ENCODE measurements at places on chromosomes 12 and 14.

- no peak for DNase-seq
Measured at GRCh38 chr14:72855913-72856312, 38.0 kb downstream of the DPF3 start.

DNA sequence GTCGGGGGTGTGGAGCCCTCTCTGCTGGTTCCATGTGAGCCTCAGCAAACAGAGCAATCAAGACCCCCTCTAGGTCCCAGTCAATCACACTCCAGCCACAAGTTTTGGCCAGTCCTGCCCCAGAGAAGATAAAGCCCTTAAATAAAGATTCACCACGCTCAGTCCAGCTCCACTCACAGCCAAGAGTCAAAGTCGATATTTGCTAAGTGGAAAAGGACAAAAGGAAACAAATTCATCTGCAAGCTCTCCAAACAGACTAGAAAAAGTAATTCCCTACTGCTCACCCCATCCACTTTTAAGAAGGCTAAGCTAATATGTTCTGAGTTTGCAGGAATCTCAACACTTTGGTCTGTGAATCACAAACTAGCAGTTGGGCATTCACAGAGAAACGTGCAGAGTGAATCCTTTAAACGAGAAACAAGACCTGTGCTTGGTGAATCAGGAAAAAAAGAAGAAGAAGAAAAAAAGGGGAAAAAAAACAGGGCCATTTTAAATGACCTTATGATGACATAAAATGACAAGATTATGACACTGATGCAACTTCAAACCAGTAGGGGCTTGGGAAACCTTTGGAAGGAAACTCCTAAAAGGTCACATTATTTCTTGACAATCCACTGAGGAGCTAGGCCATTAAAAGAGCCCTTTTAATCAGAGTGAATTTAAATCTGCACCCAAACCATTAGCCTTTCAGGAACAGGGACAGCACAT is 41.8 kb upstream of the FOXN3 start:
- DNase-seq: no peak

GRCh38 chr12:12943586-12944260 is 8.2 kb downstream of the GPRC5D start:
- no peak for DNase-seq

GRCh38 chr12:48925304-48926011 is at the start of gene FKBP11:
Gene FKBP11 (minus strand): TSS chr12:48925492. CDS start chr12:48925428, 64 bp downstream.
- DNase-seq: peak; percentile 35

DNA sequence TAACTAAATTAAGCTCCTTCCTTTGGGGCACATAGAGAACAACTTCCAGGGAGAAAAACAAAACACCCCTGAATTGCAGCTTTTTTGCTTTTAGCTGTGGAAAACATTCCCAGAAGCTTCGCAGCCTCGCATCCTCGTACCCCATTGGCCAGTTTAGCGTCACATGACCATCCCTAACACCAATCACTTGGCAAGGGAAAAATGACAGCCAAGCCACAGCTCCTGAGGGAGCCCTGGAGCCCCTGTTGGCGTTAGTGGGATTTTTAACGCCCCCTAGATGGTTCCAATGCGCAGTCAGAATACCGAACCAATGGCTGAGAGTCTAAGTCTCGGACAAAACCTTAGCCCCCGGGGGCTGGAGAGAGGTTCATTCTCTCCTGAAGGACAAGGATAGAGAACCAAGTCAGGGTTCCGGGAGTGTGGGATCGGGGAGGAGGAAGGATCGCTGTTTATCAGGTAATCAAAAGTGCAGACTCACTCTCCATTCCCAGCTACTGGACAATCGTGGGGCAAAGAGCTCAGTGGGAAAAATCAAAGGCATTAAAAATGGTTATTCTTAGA is 135.6 kb upstream of the HIF1A start:
- no peak for DNase-seq

DNA sequence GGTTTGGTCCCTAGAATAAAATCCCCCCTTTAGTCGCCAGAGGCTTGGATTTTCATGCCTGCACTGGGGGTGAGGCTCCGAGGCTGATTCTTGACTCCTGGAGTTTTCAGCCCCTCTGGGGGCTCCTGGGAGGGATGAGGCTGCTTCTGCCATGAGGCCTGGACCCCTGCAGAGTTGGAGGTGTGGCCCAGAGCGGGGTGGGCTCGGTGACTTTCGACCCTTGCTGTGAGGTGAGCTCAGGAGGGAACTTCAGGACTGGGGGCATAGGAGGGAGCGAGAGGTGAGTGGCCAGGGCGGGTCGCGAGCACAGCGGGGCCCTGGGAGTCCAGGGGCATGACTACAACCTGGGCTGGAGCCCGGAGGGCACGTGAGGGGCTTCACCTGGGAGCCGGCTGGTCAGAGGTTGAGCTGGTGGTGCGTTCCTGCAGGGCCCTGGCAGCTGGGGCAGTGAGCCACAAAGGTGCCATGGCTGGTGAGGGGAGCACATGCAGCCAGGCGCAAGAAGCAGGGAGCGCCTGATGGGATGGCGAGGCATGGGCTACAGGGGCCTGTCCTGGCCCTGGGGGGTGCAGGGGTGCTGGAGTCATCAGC is 168.2 kb downstream of the KIF26A start:
- DNase-seq: no peak

- DNase-seq: no peak
Measured at GRCh38 chr12:109445191-109445609, 31.9 kb downstream of the KCTD10 start.

DNA sequence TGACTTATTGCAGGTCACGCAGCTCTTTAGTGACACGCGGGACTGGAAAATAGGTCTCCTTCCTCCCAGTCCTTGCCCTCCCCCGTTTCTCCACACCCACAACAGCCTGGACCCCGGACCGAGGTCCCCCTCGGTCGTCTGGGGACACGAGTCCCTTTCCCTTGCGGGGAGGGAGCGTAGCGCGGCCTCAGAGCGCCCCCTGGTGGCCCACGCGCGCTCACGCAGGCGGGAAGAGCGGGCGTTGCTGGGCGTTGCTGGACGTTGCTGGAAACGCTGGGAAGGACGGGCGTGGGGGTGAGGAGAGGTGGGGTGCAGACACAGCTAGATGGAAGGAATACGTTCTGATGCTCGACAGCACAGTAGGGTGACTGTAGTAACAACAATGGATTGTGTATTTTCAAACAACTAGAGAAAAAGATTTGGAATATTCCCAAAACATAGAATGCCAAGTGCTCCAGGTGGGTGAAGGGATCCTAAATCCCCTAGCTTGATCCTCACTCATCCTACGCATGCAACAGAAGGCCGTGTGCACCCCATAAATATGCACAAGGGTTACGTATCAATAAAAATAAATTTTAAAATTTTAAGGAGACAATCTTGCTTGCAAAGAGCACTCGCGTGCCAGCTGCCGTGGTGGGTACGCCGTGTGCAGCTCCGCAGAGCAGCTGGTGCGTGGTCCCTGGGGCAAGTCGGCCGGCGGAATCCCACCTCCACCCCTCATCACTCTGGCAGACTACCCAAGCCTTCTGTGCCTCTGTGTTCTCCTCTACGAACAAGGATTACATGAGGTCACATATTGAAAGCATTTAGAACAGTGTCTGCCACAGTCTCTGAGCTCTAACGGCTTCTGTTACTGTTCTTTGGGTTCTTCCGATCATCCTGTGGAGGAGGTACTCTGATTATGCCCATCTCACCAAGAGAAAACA is 87.4 kb downstream of the B4GALNT3 start:
- DNase-seq: no peak

DNA sequence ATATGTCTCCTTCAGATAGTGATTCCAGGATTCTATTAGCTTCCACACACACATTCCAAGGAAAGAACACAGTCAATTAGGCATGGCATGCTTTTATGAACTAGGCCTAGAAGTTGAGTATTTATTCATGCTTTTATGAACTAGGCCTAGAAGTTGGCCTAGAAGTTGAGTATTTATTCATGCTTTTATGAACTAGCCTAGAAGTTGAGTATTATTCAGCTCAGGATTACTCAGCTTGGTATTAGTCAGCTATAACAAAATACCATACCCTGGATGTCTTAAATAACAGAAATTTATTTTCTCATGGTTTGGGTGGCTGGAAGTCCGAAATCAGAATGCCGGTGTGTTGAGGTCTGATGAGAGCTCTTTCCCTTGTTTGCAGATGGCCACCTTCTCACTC is 442.7 kb upstream of the FLRT2 start:
- no peak for DNase-seq

- DNase-seq: peak; percentile 46
Measured at GRCh38 chr12:92431146-92431545, 271.6 kb upstream of the PLEKHG7 start.

DNA sequence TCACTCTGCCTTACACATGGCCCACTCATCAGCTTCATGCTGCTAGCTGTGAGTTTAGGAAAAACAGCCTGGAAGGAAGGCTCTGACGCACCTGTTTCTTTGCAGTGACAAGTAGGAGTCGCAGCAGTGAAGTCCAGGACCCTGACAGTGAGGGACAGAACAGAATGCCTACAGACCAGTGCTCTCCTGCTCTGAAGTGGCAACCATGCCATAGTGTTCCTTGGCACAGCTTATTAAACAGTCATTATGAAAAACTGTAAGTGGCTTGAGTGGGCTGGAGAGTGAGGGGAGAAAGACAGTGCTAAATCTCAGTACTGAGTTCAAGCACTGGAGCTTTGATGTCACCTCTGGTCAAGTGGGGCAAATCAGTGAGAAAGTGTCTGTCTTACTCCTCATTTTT is 61.7 kb downstream of the MYRFL start:
- DNase-seq: no peak

GRCh38 chr14:55913324-55914025 is 204.7 kb upstream of the PELI2 start:
- no peak for DNase-seq

DNA sequence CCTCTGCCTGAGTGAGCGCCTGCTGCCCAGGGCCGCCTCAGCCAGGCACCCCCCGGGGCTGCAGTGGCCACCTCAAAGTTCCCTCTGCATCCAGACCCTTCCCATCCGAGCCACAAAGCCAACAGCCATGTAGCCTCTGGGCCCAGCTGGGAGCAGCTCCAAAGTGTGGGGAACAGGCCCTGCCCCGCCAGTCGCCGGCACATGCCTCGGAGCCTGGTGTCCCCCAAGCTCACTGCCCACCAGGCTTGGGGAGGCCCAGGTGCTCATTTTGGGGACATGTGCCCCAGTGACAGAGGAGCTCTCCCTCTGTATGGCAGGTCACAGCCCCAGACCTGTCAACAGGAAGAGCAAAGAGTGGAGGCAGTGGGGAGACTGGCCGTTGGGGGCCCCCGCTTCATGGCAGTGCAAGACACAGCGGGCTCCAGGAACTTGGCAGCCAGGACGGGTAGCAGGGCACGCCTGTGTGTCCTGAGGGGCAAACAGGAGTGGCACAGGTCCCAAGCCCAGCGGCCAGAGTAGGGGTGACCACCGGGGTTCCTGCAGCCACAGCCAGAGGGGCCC is 29.9 kb downstream of the JAG2 start:
- DNase-seq: no peak

DNA sequence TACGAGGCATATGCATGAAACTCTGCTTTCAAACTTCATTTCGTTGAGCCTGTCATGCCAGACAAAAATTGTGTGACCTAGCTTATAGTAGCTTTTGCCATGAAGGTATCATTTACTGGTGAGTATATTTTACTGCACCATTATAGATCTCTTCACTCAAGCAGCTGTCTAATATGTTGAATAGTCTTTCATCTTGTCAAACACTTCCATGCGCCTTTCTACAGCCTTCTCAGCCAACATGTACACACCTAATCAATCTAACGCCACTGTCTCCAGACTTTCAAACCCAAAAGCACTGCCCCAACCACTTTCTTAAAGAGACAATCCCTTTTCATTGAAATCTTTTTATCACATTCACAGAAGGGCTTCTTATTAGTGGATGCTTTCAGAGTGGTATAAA is 757.4 kb downstream of the VRK1 start:
- no peak for DNase-seq

DNA sequence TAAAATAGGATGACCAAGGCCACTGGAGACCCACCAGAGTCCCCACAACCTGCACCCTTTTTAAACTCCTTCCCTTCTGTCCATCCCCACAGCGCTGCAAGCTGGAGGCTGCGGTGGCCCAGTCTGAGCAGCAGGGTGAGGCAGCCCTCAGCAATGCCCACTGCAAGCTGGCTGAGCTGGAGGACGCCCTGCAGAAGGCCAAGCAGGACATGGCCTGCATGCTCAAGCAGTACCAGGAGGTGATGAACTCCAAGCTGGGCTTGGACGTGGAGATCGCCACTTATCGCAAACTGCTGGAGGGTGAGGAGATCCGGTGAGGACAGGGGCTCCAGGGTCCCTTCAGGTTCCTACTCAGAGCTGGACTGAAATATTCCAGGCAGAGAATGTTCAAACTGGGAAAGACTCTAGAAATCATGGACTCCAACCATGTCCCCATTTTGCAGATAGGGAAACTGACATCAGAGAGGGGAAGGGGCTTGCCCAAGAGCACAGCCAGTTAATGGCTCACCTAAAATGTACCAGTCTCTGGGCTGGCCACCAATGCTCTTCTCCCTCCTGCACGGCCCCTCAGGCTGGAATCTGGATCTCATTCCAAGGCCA is 17.2 kb downstream of the KRT85 start:
- DNase-seq: no peak

DNA sequence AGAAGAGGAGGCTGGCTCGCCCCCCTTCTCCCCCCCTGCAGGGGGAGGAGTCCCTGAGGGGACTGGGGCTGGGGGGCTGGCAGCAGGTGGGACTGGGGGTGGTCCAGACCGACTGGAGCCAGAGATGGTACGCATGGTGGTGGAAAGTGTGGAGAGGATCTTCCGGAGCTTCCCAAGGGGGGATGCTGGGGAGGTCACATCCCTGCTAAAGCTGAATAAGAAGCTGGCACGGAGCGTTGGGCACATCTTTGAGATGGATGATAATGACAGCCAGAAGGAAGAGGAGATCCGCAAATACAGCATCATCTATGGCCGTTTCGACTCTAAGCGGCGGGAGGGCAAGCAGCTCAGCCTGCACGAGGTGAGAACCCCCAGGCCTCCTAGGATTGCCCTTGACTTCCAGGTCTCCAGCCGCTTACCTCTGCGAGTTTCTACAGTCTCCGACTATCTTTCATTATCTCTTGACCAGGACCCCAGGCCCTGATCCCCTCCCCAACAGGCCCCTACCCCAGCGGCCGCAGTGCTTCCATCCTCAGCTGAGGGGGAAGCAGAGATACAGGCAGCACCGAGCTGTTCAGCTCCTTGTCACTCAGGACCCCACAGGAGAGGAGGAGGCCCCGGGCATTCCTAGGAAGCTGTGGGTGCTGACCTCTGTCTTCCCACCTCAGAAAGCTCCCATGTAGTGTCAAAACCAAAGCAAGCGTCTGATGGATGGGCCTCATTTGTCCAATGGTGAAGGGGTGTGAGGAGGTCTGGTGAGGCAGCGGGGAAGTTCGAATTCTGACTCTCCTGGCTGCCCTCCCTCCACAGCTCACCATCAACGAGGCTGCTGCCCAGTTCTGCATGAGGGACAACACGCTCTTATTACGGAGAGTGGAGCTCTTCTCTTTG is 3.0 kb downstream of the NAB2 start:
- DNase-seq: no peak

- DNase-seq: no peak
Measured at GRCh38 chr14:29868000-29868399, 59.6 kb downstream of the PRKD1 start.

GRCh38 chr12:92362785-92363184 is 217.1 kb upstream of the BTG1 start:
- peak; percentile 70 for DNase-seq

Measured in Jurkat, Clone E6-1 (cell line).